ENCODE measurements at places on chromosomes 2 and 18.

- no peak for DNase-seq
Measured at GRCh38 chr2:238562446-238562845, 135.7 kb downstream of the ASB1 start.

- no peak for DNase-seq
Measured at GRCh38 chr2:181362561-181362960, 94.6 kb upstream of the ITGA4 start.

GRCh38 chr2:147647816-147648215, 197.0 kb upstream of the ACVR2A start:
- DNase-seq = no peak

DNA sequence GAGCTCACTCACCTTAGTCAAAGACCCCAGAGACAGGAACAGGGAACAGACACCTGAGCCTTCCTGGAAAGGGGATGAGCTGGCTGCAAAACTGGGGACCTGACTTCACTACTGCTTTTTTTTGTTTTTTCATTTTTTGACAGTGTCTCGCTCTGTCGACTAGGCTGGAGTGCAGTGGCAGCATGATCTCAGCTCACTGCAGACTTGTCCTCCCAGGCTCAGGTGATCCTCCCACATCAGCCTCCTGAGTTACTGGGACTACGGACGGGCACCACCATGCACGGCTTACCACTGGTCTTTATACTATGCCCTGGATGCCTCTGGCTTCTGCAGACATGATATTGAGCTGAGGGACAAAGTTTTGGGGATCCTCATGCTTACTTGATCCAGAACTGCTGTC, 184.1 kb downstream of the INSIG2 start:
- no peak for DNase-seq

GRCh38 chr2:156736950-156737349, 300.8 kb downstream of the GPD2 start:
- DNase-seq = no peak

DNA sequence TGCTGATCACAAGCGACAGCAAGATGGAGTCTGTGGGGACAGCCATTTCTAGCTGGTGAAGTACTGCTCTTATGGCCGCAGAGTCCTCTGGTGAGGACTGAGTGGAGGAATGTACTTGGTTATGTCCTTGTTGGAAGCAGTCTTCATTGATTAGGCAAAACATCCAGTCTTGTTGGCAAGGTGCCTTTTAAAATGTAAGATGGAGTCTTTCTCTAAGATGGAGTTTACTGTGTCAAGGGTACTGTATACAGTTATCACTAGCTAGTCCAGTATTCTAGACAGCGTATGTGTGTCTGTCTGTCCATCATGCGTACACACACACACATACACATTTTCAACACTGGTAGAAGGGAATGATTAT, 74.8 kb downstream of the NPAS2 start:
- DNase-seq = no peak

DNA sequence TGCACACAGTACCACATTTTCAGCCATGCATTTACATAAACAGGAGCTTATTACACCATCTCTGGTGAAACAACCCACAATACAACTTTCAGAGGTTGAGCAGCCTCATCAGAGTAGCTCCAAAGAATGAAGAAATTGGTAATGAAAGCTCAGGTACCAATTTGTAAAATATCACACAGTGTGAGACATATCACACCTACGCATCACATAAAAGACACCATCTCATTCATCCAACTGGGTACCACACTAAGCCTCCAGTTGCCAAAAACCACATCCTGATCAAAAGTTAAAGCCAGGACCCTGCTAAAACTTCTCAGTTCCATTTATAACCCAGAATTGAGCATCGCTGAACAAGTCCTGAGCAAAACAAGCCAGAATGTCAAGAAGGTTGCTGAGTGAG, 4.6 kb downstream of the TMEM163 start:
- DNase-seq = no peak

DNA sequence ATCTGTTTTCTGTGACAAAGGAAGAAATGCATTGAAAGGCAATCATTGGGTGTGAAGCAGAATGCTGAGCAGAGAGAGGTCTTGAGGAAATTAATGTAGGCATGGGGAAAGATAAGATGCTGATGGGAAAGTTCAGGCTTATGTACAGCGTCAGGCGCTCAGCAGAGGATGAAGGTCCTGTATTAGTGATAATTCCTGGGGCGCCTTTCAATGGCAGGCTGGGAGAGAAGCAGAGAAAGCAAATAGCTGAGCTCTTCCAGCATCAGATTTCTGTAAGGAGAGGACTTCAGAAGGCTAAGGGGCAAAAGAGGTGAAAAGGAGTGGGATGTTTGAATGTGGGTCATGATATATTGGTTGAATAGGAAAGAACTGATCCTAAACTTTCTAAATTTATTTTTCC, 129.8 kb downstream of the HNMT start:
- no peak for DNase-seq

GRCh38 chr2:20190876-20191713, 33.8 kb downstream of the SDC1 start:
- DNase-seq = peak; percentile 6

DNA sequence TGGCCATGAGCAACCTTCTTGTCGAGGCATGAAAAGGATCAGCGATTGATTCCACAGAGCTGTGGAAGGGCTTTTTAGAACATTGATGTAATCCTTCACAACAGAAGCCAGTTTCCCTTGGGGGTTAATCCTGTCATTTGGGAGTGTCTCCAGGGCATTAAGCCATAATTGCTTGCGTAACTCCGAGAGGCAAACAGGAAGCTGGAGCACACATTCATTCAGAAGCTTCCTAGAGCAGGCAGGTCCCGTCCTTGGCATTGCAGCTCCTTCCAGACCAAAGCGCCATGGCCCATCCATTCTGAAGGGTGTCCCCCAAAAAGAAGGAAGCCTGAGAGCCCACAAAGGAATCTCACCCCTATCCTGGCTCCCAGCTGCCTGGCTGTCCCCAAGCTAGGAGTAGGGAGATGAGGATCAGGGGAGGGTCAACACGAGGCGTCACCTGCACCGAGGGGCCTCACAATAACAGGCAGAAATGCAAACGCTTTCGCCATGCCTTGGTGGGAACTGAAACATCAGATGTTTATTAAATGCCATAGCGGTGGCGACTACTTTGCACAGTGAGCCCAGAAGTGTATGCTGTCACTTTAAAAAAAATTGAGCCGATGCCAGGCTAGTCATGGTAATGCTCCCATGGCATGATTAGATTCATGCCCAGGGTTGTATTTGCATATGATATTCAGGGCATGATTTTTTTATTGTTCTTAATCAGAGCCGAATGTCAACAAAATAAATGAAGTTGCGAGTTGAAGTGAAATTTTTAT, 339.4 kb downstream of the BCL11A start:
- DNase-seq = no peak

DNA sequence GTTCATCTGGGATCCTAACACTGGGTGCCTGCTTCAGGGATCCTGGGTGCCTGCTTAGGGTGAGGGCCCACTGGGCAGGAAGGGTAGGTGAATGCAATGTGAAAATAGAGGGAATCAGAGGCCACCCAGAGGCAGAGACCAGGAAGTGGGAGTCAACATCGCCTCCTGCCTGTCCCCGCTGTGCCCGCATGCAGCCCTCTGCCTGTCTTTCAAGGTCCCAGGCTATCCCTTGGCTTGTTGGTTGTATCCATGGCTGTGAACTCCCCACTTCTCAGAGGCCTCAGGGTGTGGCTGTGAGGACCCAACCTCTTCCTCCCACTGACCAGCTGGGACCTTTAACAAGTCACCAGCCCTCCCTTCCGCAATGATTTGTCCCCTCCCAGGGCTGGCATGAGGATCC, 26.5 kb downstream of the PSD4 start:
- DNase-seq = no peak

- DNase-seq = no peak
Measured at GRCh38 chr2:232963913-232964312, 49.1 kb downstream of the NGEF start.

GRCh38 chr2:106311041-106311370, 116.9 kb upstream of the UXS1 start:
- no peak for DNase-seq

- DNase-seq = no peak
Measured at GRCh38 chr2:70510313-70510712, 43.3 kb downstream of the TGFA start.

GRCh38 chr2:240901986-240902614, 4.0 kb upstream of the CROCC2 start:
- no peak for DNase-seq

Data from hematopoietic multipotent progenitor cell treated with erythropoietin and hydrocortisone succinate and interleukin-3 and kit ligand, for 15 days (in vitro differentiated cells).